Pons (tissue), 1 donor: ENCODE measurements at places on chromosomes 7 and 10.

GRCh38 chr7:45593877-45594276, 19.7 kb downstream of the ADCY1 start:
- DNase-seq, result no peak

DNA sequence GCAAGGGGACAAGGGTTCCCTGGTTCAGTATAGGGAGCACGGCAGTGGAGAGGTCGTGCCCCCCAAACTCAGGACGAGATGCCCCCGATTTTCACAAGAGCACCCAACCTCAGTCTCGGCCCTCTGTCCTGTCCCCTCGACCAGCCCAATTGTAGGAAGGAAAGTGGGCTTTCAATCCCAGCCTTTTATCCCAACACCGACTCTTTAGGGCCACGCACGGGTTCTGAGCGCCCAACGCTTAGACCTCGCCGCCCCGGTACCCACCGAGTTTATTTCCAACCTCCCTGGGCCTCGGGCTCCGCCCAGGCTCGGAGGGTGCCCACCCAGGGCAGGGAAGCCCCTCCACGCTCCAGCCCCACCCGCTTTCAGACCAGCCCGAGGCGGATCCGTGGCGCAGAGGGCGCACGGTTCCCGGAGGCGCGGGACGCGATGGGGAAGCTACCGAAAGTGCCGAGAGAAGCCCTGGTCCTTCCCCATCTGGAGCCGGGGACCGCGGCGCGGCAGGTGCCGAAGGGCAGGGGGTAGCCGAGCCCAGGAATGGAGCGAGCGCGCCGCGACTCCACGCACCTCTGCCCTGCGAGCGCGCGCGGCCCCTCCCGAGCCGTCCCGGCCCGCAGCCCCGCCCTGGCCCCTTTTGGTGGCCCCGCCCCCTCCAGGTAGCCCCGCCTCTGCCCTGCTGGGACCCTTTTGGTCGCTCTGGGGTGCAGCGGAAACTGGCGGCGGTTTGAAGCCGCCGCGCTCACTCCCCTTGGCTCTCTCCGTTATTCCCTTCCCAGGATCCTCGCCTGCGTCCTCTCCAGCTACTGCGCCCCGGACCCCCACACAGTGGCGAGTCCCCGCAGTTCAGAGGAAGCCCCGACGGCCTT, 20.4 kb downstream of the GRID2IP start:
- no peak for DNase-seq

GRCh38 chr7:142438923-142439515, 181.2 kb upstream of the PRSS58 start:
- DNase-seq, result no peak

DNA sequence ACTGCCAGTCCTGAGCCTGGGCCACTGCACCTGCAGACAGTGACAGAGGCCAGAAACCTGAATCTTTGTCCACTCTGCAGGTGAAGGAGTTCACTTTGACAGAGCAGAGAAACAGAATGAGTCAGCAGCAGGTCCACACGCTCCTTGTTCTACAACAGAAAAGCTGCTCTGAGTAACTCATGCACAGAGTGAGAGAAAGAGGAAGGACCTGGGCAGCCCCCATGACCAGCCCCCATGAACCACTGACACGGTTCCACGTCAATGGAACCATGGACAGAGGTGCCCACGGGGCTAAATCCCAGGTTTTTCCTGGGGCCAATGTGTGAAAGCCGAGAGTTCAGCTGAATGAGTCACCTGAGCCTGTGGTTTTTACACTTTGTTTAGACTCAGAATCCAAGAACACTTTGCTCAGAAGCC, 40.8 kb upstream of the CTBP2 start:
- DNase-seq, result no peak

- DNase-seq, result no peak
Observed at GRCh38 chr10:100881556-100882213, 31.1 kb upstream of the SLF2 start.

DNA sequence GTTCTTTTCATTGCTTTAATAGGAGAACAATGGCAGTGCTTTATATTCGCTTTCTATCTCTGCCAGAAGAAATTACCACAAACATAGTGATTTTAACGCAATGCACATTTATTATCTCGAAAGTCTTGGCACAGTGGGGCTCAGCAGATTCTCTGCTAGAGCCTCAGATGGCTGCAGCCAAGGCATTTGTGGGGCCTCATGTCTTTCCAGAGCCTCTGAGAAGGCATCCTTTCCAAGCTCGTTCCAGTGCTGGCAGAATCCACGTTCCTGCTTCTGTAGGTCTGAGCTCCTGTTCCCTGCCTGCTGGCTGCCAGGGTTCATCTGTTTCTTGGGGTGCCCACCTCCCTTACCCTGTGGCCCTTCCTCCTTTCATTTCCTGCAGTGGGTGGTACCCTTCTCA, 60.2 kb downstream of the LRRC18 start:
- DNase-seq, result no peak

- no peak for DNase-seq
Observed at GRCh38 chr7:98831641-98832221, 38.1 kb downstream of the TMEM130 start.

- DNase-seq, result no peak
Observed at GRCh38 chr7:154259396-154259795, 207.2 kb downstream of the DPP6 start.

GRCh38 chr10:78079411-78079810, 45.7 kb downstream of the RPS24 start:
- DNase-seq, result no peak

- no peak for DNase-seq
Observed at GRCh38 chr10:50260791-50261281, 9.5 kb upstream of the ASAH2 start.

DNA sequence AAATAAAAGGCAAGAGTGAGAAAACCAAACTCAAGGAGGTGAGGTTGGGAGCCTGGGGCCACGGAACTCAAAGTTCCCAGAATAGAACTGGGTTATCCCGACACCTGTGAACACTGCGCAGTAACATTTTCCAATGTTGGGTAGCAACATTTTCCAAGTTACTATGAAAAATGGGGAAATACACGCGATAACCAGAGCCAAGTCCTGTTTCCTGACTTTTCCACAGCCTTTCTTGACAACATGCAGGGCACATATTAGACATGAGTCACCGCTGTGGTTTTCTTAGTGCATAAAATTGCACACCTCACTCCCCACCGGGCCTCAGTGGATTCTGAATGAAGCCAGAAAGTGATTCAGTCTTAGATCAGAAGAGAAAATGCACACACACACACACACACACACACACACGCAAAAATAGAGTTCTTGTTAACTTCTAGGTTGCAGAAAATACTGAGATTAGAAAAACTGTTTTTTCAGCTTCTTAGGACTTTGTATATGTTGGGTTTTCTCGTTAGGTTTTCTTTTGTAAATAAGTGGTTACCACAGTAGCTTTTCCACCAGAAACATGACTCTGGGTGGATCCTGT, 70.0 kb downstream of the CAMK1D start:
- no peak for DNase-seq

GRCh38 chr7:158312789-158313188, 274.8 kb downstream of the PTPRN2 start:
- DNase-seq, result no peak

GRCh38 chr10:25178411-25178810, 3.6 kb downstream of the GPR158 start:
- peak; percentile 70 for DNase-seq

DNA sequence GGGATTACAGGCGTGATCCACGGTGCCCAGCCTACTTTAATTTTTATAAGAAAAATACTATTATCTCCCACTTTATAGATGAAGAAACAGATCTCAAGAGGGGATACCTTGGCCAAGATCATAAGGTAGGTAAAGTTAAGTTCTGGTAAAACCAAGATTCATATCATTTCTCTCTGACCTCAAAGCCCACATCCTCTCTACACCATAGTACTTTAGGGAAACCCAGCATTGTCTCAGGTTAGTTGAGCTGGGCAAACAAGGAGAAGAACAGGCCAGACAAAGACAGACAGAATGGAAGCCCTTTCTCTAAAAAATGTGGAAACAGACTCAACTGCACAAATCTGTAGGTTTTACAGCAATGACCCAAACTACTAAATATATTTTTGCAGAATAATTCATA, 197.7 kb upstream of the FRMD4A start:
- no peak for DNase-seq

DNA sequence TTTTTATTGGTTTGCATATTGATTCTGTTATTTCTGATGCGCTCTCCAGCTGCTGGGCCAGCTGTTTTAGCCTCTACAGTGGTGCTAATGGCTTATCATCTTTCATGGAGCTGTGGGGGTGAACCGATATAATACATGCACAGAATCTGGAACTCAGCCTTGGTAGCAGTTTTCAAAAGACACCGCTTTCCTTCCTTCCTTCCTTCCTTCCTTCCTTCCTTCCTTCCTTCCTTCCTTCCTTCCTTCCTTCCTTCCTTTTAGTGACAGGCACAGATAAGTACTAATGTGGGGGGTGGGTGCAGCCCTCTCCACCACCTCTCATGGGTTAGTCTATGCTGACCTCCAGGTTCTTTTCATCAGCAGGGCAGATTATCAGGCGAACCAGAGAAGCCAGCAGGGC, 31.9 kb upstream of the C10orf53 start:
- DNase-seq, result no peak

DNA sequence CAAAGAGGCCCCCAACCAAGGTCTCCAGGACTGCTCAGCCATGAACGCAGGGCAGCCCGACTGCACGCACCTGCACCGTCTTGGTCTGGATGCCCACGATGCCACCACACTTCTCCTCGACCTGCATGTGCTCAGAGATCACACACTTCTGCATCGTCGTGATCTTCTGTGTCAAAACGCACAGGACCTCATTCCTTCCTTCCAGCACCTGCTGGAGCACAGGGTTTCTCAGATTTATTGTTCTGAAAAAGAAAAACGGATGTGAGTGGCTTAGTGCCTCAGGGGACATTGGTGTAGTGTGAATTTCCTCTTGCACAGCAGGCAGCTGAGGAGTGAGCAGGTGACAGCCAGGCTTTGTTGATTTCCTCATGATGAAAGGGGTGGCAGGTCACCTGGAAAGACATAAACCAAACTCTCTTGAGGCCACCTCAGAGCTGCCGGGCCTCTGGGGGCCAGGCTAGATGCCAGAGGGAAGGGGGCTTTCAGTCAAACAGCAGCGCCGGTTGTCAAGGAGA, 38.2 kb downstream of the GSDME start:
- DNase-seq, result no peak

- DNase-seq, result no peak
Observed at GRCh38 chr7:110156511-110156910, 934.4 kb upstream of the LRRN3 start.

- DNase-seq, result peak; percentile 43
Observed at GRCh38 chr10:122154545-122155366, 116.3 kb upstream of the BTBD16 start.

DNA sequence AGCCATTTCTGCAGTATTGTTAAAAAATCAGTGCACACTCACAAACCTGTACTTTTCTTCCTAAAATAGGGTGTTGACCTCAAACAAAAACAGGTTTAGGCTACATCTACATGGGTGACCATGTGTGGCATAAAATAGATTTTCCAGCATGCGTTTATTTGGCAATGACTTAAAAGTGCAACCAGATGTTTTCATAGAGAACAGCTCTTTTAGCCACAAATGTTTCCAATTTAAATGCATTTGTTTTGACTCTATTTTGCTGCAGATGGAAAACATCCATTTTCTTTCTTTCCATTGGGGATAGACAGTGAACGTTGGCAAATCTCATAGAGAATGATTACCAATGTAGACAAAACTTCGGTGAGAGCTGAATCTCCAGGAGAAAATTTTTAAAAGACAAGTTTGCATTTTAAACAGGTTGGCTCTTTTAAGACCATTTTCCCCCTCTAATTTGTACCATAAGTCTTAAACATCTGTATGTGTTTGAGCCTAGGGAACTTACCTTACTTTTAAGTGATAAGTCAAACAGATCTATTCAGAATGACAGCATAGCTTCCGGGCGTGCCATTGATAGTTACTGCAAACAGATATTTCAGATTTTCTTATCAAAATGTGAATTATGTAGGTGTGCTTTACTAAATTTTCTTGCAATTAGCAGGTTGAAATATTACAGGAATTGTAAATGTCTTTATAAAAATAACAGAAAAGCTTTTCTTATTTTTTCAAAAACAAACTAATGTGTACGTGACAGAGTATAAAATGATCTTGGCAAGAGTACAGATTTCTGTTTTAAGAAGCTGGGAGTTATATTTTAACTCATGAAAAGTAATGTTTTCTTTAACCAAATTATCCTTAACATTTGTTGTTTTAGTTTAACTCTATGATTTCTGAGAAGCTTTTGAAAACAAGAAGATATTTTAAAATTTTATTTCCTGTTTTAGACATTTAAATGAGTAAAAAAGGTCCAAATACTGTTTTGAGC, 144.9 kb downstream of the HGF start:
- no peak for DNase-seq

- no peak for DNase-seq
Observed at GRCh38 chr7:4110438-4110837, 571.7 kb upstream of the FOXK1 start.

GRCh38 chr7:137316648-137317353, 26.7 kb downstream of the PTN start:
- no peak for DNase-seq

- DNase-seq, result no peak
Observed at GRCh38 chr7:83562960-83563359, 86.0 kb downstream of the SEMA3E start.

DNA sequence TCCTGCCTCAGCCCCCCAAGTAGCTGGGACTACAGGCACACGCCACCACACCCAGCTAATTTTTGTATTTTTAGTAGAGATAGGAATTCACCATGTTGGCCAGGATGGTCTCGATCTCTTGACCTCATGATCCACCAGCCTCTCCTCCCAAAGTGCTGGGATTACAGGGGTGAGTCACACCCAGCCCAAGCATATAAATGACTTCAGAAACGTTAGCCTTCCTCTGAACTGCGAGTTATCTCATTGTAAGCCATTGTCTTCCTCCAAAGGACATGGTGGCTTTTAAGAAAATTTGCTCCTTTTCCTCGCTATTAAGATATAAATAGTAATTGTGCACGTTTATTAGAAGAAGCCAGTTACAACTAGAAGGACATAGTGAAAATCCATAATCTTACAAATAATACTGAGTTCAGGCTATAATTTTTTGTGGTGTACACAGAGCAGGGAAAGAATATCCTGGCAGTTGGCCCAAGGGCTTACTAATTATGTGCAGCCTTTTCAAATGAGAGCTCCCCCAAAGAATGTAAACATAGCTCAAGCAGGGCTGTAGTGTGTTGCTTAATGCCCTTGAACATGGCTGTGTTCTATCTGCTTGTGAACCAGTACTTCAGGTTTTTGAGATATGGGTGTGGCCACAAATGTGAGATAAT, 495.8 kb downstream of the PARD3 start:
- no peak for DNase-seq

DNA sequence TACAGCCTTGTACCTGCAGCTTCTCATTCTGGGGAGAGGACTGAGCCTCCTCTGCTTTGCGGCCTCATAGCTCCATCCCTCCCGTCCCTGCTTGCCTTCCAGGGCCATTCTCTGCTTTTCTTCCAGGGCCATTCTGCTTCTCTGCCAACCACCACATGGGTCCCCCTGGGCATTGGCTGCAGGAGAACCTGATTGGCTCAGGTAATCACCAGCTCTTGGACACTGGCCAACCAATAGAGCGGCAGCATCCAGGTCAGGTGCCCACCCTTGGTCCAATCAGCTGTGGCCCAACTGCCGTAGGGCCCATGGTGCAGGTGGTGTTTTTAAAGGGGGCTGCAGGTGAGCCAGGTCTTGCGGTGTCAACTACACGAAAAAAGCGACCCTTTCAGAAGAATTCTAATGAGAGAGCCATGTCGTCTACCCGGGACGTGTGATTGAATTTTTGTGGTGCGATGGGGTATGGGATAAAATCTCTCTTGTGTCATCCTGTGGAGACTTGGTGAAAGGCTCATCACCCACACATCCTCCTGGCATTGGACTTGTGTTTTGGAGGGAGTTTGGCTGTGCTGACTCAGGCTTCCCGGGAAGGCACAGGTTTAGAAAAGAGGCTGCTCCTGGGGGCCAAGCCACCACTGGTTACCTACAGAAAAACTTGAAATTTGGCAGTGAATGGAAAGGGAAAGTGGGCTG, 46.0 kb upstream of the PODXL start:
- DNase-seq, result no peak
